Cardiac fibroblast (primary cell): ENCODE measurements at places on chromosomes 2 and 18.

- DNase-seq: peak; percentile 41
These were observed 218.4 kb downstream of the MREG start for GRCh38 chr2:215794829-215795546.

GRCh38 chr2:18648161-18648560, 58.8 kb upstream of the NT5C1B start:
- DNase-seq: no peak

- DNase-seq: no peak
These were observed 60.9 kb upstream of the HPCAL1 start for GRCh38 chr2:10241641-10242430.

DNA sequence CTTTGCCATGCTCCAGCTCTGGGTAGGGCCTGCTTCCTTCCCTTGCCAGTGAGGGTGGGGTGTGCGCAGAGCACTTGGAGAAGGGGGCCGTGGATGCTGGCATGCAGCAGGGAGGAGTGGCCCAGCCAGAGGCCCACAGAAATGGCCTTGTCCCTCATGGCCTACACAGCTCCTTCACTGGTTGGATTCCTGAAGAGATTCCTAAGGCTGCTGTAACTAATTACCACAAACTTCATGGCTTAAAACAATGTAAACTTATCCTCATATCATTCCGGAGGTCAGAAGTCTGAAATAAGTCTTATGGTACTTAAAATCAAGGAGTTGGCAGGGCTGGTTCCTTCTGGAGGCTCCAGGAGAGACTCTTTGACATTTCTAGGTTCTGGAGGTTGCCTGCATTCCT, 195.2 kb downstream of the GLI2 start:
- DNase-seq: no peak

DNA sequence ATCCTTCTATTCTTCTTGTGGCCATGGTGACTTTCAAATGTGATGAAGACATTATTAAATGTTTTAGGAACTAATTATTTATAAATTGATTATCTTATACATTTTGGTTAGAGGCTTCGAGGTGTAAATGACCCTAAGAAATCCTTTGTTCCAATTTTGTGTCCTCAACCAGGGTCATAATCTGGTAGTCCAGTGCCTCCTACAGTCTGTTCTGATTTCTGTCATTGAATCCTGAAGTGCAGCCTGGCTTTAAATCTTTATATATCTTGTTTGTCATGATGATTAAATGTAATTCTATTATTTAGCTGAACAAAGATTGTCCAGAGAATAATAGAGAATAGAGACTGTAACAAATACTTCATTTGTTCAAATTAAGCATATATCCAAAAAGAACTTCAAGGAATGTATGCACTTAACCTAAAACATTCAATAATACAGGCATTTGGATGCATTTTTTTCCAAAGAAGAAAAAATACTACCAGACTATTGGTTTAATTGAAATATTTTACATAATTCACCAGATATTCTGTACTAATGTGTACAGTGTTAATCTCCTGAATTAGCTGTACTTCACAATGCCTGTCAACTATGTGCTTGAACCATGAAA, 89.8 kb downstream of the PRPF40A start:
- peak; percentile 69 for DNase-seq

DNA sequence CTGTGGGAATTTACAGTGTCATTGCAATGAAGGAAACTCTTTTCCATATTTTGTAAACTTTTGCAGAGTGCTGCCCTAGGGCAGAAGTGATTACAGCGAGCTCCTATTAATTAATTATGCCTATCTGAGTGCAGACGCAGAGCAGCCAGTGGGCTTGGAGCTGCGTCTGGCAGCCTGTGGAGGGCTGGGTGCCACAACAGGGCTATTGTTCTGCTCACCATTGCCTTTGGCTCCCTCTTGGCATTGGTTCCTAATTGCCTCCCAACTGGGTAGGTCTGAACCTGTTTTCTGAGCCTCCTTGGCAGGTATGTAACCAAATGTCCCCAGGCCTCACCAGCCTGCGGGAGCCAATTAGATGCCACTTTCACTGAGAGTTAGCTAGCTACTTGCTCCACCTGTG, 25.6 kb upstream of the ITGB6 start:
- DNase-seq: no peak

DNA sequence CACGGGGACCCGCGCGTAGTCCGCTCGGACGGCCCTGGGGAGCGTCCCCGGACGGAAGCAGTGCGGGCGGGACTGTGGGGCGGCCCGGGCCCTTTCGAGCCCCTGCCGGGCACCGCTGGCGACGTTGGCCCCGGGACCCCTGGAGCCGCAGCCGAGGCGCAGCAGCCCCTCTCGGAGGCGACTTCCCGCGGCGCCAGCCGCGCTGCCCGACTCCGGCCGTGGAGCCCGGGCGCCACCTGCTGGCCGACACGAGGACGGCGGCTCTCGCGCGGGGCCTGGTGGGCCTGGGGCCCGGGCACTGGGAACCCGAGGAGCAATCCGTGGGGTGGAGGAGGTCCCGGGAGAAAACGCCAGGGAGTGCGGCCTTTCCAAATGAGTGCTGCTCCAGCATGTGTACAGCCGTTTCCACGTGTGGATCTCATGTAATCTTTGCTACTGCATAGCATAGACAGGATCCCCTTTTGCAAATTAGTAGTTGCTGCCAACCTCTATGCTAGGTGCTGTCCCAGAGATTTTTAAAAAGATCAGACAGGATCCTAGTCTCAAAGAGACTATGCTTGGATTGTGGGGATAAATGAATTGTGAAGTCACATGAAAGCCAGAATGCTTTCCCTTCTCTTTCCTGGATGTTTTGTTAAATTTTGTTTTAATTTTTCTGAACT, 4.0 kb downstream of the ID2 start:
- peak; percentile 31 for DNase-seq

DNA sequence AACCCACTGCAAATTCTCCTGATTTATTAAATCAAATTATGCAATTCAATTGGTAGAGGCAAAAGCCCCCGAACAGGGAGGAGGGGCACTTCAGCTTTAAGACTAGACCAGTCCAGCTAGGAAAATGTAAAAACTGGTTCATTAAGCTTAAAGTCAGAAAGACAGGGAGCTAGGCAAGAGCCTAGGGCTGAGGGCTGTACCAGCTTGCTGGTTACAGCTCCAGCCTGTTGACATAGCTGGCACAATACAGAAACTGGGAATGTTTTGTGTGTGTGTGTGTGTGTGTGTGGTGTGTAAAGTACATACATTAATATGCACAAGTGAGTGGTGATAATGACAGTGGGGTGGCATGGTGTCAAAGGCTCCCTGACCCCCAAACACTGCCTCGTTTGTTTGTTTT, 307.0 kb upstream of the CELF4 start:
- DNase-seq: no peak

- DNase-seq: peak; percentile 26
These were observed 14.5 kb downstream of the CLIP4 start for GRCh38 chr2:29129586-29130281.

GRCh38 chr2:64632835-64633819, 20.6 kb downstream of the SERTAD2 start:
- DNase-seq: peak; percentile 42

- no peak for DNase-seq
These were observed 14.6 kb upstream of the NT5DC4 start for GRCh38 chr2:112706170-112706664.

GRCh38 chr2:105291981-105292380, 37.6 kb downstream of the TGFBRAP1 start:
- no peak for DNase-seq

- no peak for DNase-seq
These were observed 162.2 kb downstream of the CCBE1 start for GRCh38 chr18:59535055-59535454.

DNA sequence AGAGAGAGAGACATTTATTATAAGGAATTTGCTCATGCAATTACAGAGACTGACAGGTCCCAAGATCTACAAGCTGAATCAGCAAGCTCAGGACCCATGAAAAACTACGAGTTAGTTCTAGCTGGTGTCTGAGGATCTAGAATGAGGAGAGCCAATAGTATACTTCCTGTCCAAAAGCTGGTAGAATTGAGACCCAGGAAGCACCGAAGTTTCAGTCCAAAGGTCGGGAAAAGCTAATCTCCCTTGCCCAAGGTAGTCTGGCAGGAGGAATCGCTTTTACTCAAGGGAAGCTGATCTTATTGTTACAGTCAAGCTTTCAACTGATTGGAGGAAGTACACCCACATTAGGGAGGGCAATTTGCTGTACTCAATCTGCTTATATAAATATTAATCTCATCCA, 389.6 kb downstream of the ADCYAP1 start:
- DNase-seq: no peak

- no peak for DNase-seq
These were observed 82.6 kb upstream of the GLI2 start for GRCh38 chr2:120653046-120653445.
